ENCODE measurements at places on chromosomes 12 and 14.

DNA sequence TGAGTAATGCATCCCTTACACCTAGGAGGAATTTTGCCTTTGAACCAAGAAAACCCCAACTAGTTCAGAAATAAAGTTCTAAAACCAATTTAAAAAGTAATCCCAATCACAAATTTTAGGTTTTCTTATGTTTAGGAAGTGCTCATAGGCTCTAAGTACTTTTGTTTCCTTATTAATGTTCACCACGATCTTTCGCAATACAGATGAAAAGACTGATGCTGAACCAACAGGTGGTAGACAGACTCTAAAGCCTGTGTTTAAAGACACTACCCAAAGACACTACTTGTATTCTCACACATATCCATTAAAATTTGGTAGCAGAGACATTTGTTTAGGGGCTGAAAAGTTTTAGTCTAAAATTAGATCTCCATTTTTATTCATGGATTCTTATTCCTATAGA is 10.6 kb upstream of the PHLDA1 start:
- DNase-seq = no peak

- peak; percentile 58 for DNase-seq
These were observed at the start of gene PPP1R3E for GRCh38 chr14:23302290-23303225. TSS of gene PPP1R3E (minus strand) at chr14:23302859. CDS start at chr14:23302576, 283 bp downstream.

DNA sequence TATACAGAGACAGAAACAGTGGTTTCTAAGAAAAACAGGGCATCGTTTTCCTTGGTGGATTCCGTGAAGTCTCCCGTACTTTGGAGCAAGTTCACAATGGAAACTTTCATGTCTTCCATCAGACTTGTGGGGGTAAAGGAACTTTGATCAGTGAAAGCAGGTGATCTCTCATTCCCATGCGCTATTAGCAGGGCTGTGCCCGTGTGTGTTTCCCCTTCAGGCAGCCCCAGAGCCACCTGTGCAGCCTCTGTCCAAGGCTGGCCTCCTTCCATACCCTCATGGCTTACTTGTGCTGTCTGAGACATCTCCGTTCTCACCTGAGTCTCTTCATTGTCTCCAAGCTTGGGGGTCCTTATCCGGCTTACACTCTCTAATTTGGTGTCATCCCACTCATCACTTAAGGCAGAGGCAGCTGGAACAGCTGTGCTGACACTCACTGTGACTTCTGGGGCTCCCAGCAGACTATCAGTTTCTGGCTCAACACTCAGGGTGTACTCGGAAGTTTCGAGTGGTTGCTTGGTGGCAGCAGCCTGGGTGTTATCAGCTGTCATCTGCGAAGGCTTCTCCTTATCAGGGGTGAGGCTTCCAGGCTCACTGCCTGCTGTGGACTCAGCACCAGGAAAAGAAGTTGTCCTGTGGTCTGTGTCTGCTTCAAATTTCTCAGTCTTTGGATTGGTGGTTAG is 13.8 kb downstream of the ARMH4 start:
- DNase-seq = no peak

GRCh38 chr12:124833693-124834122 is 30.0 kb downstream of the SCARB1 start:
- DNase-seq = no peak

- no peak for DNase-seq
These were observed 30.6 kb downstream of the LRCOL1 start for GRCh38 chr12:132579744-132580143.

GRCh38 chr12:50537538-50537919 is 32.7 kb downstream of the DIP2B start:
- DNase-seq = peak; percentile 75

DNA sequence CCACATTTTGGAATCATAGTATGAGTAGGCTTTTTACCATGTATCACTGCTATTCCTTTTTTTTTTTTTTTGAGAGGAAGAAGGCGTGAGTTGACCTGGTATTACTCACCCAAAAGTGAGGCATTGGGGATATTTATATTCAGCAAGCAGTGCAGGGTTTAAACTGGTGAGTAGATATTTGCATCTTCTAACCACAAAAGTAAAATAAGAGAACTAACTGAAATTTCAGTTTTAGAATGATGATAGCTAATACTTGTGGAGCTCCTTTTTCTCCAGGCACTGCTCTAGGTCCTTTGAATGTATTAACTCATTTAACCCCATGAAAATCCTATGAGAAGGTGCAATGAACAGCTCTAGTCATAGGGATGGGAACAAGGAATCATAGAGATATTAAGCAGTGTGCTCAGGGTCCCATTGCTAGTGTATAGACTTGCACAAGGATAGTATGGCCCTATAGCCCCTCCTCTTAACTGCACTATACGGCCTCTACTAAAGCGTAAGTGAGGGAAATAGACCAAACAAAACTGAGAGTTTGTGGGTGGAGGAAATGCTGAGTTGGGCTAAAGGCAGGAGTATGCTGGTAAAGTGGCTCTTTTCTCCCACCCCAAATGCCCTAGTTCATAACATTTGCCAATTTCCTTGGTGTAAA is 104.3 kb upstream of the MAX start:
- no peak for DNase-seq

- peak; percentile 85 for DNase-seq
These were observed 12.5 kb upstream of the RCOR1 start for GRCh38 chr14:102579696-102580549.

DNA sequence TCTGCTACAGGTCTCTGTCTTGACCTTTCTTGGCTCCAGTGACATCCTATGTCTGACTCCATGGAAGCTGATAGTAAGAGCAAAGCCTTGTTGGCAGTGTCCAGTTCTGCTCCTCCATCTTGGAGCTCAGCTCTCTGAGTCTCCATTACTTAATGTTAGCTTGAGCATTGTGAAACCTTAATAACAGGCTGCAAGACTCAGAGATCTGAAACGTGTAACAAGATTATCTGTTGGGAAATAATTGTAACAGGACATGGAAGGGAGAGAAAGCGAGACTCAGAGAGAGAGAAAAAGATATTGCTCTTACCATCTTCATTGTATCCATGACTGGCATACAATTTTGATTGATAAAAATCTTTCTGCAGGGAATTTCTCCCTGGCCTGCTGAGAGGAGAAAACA is 1365.7 kb downstream of the AACS start:
- no peak for DNase-seq

DNA sequence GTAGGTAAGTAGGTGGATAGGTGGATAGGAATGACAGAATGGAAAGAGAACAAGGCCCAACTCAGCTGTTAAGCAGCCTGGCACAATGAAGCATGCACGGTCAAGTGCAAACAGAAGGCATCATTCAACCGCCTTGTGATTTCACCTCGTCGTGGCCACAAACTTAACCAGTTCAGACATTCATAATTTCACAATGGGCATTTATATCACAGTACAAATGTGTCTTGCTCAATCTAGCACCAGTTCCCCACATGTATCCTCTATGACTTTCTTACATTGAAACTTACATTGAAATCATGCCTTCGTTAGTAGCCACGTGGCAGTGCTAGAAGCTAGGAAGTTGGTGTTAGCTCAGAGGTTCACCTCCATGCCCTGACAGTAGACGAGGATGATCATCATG is 207.5 kb downstream of the ETV6 start:
- no peak for DNase-seq

DNA sequence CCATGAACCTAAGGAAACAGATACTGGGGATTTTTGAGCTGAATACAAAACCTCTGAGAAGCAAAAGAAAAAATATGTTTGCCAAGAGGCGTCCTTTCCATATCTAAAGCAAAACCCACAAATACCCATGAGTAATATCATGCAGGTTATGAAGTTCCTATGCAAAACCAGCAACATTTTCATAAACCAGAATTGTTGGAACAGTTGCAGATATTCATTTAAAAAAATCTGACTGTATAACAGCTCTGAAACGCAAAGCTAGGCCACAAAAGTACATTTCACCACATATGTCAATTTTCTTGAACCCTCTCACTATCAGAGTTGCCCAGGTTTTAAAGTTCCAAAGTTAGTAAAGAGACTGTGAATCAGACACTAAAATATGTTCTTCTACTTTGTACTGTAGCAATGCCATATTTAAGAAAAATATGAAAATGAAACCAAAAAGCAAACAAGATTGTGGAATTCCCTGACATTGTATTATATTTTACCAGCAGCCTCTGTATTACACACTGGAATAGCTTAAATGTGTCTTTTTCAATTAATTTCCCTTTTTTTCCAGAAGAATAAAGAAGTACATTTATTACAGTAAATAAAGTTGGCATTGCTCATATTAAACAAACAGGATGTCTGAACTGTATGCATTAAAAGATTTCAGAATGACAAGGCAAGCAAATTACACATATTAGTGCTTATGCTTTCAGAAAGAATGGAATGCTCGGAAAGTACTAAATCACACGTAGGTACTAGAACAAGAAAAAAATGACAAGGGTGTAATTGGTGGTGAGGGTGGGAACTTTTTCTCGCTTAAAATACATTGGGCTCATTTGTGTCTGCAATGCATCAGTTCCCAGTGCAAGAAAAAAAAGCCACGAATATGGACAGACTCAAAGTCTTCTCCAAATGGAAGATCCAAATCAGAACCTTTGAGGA is 33.6 kb upstream of the HIF1A start:
- peak; percentile 91 for DNase-seq

- peak; percentile 57 for DNase-seq
These were observed 59.6 kb downstream of the DIP2B start for GRCh38 chr12:50564237-50564947.

- no peak for DNase-seq
These were observed 7.9 kb upstream of the PLEKHG6 start for GRCh38 chr12:6302621-6303020.

DNA sequence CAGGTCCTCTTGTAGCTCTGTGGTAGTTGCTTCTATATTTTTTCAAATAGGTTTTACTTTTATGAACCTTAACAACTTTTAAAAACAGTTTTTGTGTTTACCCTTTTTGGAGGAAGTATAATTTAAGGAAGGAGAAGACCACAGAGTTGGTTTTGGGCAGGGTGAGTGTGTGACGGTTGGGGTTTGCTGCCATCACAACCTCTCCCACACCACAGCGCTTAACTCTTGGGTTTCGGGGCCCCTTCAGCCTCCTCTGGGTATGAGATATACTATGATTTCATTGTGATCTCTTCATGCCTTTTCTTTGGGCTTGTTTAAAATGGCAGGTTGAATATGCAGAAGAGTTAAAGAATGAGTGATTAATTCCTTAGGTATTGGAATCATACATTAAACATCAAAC is 228.7 kb upstream of the CRY1 start:
- no peak for DNase-seq

DNA sequence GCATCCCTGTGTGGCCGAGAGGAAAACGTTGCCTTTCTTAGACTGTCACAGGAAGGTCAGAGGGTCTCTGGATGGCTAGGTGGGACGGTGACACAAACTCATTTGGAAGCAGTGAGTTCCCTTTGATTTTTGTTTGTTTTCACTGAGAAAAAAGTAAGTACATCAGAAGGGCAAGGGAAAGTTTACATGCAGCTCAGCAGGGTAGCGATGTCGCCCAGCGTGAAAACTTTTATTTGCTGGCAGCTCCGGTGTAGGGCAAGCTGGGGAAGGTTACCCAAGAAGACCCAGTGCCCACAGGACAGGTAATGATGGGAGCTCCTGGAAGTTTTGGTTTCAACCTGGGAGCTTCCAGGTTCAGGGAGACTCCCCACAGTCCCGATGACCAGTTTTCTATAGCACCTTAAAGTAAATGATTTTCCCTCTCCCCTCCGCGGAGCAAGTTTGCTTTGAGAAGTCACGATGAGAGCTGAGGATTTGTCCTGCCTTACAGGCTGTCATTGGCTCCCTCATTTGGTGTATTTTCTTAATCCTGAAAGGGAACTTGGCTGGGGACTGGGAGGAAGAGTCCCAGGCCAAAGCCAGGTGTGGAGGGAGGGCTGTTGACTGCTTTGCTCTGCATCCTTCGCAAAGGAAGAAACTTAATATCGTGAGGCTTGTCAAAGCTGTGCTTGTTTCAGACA is 64.7 kb upstream of the ESRRB start:
- no peak for DNase-seq

DNA sequence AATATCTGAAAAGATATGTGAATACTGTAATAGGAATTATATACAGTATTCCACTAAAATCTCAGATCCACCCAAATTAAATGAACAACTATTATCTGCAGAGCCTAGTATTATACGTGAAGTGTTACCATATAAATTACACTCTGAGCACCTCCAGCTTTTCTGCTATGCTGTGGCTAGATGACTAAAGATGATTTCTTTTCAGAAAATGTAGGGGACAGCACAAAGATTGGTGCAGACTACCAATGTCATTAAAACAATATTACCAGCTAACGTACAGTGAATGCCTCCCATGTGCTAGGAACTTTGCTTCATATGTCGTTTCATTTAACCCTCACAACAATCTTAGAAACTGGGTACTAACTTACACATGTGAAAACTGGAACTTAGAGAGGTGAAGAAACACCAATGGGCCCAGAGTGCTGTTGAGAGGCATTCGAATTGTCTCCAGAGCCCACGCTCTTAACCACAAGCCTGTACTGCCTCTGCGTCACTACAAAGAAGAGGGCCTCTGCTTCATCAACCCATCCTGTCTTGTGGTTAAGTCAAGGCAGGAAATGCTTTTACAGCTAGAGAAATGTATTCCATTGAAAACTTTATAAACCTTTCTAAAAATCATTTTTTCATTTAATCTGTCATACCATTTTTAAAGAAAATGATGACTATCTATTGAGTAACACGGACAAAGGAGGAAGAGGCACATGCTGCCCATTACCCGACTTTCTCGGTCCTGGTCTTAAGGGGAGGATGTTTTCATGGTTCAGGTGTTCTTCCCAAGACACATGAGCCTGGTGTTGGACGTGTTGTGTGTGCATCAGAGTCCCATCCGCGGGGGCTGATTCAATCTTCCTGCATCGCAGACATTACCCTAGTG is 1.3 kb downstream of the GPR65 start:
- DNase-seq = no peak

DNA sequence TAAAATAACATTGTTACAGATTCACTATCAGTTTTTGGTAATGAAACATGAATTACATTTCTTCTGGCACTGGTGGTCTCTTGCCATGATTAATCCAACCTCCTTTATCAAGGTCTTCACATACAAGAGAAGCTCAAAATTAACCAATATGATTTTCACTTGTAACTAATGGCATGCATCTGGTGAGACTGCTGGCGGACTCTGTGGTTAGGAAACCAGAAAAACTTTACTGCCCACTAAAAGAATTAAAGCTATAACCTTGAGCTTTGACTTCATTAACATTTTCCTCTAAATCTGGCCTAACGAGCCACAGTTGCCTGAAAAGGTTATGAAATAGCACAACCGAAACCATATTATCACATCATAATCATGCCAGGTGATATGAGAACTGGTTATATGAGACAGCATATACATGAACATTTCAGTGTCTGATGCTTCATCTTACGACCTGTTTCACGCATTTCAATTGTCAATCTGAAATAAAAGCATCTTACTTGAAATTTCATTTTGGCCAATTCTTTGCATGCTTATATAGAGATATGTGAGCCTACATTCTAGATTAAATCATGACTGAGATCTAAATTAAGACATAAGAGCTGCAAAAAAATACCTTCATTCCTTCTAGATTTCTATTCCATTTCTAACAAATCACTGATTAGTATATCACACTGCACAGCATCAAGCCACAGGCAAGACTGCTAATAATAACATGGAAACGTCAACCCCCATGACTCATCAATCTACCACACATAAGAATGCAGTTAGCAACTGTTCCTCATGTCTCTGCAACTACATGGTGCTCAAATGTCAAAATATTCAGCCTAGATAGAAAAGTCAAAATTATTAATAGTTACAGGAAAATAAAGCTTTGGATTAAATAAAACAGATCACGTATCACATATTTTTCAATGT is 89.3 kb downstream of the OSBPL8 start:
- peak; percentile 87 for DNase-seq

- no peak for DNase-seq
These were observed 361.8 kb downstream of the TMEM121 start for GRCh38 chr14:105888151-105888550.

GRCh38 chr14:29236401-29236800 is 469.8 kb downstream of the FOXG1 start:
- no peak for DNase-seq

- no peak for DNase-seq
These were observed 13.6 kb downstream of the RPS6KL1 start for GRCh38 chr14:74909501-74909900.

Measured in cardiac fibroblast (primary cell).